ENCODE measurements at places on chromosomes 3 and 15.

- DNase-seq = peak; percentile 22
Observed at GRCh38 chr15:51368751-51369450, 27.4 kb downstream of the GLDN start.

DNA sequence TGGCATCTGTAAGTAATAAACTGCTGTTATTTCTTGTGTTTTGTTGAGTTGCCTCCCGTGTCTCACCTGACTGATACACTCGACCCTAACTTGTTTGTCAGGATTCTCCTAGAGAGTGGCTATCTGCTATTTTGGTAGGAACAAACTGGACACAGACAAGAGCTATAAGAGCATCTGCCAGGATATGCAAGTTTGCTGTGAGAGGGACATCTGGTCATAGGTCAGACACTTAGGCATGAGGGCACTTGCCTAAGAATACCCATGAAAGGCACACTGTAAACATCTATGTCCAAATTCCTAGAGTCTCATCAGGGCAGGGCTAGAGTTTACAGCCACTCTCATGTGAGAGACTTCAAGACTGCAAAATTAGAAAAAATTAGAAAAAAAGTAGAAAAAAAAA is 32.5 kb downstream of the NEDD4 start:
- DNase-seq = no peak

DNA sequence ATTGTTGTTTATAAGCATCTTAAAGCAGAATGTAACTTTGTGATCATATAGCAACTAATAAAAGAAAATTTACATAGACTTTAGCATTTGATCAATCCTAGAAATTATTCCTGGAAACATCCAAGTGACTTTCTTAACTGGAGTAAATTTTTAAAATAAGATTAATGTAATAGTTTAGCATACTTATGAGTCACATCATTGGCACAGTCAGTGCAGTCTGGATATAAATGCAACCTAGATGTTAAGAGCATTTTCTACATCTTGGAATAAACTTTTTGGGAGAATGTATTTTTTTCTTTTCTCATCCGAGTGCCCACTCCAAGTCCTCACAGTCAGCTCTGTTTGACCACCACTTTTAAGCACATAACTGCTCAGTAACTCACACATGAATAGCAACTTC is 324.6 kb upstream of the PLSCR5 start:
- peak; percentile 9 for DNase-seq

DNA sequence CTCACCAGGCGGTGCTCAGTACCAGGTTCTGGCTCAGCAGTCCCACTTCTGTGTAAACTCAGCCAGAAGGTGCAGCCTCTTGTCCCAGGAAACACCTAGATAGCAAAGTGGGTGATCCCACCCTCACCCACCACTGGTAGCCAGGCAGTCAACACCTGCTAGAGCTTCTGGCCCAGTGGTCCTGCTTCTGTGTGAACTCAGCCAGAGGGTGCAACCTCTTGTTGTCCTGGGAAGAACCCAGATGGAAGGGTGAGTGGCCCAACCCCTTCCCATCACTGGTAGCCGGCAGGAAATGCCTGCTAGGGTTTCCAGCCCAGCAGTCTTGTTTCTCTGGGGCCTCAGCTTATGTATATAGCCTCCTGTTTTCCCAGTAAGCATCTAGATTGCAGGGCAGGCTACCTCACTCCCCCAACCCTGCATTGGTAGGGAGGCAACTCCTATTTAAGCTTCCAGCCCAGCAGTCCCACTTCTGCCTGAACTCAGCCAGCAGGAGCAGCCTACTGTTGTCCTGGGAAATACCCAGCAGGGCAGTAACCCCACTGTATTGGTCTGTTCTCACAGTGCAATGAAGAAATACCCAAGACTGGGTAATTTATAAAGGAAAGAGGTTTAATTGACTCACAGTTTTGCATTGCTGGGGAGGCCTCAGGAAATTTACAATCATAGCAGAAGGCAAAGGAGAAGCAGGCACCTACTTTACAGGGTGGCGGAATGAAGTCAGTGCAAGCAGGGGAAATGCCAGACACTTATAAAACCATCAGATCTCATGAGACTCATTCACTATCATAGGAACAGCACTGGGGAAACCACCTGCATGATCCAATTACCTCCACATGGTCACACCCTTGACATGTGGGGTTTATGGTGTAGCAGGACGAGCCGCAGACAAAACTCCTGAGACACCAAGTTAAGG is 110.6 kb downstream of the DTWD1 start:
- DNase-seq = no peak

DNA sequence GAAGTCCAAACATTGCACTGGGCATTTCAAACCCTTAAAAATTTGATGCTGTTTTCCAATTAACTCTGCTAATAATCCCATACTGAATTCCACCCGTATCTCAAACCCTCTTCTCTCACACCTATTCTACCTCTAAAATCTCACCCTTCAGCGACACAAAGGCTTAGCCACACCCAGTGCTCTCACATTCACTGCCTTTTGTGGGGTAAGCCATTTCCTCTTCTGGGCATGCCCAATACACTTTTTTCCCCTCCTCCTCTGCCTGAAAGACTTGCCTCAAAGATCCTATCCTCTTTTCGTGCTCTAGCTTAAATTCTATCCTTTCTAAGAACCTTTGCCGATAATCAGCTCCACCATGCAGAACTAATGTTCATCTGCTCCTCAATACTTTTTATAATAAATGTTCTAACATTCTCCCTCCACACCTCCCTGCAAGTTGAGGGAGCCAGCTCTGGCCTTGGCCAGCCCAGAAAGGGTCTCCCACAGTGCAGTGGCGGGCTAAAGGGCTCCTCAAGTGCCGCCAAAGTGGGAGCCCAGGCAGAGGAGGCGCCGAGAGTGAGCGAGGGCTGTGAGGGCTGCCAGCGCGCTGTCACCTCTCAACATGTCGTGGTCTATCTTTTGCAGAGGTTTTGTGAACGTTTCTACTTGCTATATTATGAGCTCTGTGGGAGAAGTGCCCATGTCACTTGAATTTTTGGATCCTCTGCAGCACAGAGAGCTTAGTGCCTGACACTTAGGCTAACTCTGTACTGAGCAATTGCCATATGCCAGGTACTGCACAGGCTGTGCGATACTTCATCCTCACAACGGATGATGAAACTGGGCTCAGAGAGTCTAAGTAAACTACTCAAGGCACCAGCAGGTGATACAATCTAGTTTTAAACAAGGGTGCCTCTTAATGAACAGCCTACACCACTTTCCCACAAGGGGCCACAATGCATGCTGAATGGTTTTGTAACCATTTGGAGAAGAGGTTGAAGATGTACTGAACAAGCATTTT is 53.6 kb upstream of the BCL6 start:
- DNase-seq = no peak

DNA sequence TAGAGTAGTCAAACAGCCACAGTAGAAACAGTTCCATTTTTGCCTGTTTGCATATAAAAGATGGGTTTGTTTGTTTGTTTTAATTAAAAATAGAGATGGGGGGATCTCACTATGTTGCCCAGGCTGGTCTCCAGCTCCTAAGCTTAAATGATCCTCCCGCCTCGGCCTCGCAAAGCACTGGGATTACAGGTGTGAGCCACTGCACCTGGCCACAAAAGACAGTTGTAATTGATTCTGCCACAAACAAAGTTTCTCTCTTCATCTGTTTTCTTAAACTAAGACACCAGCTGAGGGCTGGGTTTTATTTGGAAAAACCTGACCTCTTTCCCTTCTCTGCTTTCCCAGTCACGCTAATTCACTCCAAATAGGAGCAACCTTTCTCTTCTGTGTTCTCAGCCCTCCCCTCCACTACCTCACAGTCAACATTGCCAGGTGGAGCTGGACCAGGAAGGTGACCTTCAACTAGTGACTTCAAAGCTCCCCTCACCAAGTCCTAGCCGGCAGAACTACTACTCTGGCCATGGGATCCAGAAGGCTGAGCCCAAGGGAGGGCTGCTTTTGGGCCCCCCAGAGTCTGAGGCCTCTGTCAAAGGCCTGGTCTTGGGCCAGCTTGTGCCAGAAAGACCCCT is 1.5 kb upstream of the IDH2 start:
- no peak for DNase-seq

- no peak for DNase-seq
Observed at GRCh38 chr15:54599386-54599785, 597.4 kb downstream of the RSL24D1 start.

DNA sequence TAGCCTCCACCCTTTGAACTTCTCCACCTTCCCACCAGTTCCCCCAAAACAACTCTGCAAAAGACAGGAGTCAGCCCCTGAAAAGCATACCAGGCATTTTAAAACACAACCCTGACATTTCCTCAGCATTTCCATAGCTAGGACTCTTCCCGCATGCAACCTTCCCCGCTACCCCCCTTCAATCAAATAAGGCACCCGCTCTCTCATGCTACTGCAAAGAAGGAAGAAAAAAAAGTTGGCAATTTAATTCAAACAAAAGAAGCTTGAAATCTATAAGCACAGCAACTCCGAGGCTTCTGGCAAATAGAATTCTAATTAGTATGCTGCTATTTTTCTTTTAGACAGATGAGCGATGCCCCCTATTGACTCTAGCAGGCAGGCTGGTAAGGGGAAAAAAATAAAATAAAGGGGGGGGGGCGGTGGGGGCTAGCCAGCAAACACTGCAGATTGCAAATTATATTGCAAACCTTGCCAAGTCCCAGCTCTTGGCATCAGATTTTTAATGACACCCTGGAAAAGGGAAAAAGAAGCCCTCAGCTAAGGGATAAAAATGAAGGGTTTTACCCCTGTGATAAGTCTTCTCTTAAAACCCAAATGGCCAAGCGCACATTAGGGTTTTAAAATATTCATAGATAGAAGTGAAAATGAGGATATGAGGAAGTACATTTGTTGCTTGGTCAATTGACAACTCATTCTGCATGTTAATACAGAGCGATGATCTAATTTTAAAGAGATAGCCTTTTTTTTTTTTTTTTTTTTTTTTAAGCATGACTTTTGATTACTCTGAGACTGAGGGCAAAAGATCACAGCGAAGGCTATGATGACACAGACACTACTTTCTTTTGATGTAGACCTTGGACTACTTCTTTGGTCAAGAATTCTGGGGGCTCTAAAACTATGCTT is 255.2 kb downstream of the NR2F2 start:
- peak; percentile 6 for DNase-seq

DNA sequence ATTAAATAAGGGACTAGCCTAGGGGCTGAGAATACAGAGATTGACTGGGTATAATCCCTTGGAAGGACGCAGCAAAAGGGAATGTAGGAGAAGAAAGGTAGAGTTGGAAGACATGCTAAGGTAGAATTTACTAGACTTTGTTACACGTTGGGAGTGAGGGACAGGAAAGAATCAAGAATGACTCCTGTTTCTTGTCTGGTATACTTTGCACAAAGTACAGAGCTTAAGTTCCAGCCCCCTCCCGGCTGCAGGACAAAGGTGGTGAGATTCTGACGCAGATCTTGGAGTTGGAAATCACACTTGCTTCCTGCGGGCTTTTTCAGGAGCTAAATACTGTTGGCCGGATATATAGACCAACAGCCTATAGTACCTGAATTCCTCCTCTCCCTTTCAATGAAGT is 895 bp downstream of the HYKK start:
- DNase-seq = no peak

DNA sequence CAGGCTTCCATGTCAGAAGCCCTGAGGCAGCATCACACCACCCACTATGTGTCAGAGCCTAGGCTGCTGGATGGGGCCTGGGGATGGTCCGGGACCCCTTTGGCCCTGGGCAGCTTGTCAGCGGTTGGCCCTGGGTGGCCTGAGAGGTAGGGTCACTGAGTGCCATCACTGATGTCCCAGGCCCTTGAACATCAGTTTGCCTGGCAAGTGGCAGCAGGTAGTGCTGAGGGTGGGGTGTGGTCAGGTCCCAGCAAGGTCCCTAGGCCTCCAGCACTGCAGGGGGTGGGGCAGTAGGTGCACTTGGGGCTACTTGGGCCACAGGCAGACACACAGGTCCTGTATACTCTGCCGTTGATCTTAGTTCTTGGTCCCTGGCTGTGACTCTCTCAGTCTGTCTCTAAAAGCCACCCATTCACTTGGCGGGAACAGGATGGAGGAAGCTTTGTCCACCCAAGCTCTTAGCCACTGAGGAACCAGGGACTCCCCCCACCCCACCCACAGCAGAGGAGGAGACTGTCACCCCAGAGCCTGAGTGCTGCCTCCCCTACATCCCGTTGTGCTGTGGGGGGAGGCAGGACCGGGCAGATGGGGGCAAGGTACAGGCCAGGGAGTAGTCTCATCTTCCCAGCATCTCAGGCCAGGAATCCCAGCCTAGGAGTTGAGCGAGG is 5.8 kb downstream of the GNAI2 start:
- DNase-seq = no peak

DNA sequence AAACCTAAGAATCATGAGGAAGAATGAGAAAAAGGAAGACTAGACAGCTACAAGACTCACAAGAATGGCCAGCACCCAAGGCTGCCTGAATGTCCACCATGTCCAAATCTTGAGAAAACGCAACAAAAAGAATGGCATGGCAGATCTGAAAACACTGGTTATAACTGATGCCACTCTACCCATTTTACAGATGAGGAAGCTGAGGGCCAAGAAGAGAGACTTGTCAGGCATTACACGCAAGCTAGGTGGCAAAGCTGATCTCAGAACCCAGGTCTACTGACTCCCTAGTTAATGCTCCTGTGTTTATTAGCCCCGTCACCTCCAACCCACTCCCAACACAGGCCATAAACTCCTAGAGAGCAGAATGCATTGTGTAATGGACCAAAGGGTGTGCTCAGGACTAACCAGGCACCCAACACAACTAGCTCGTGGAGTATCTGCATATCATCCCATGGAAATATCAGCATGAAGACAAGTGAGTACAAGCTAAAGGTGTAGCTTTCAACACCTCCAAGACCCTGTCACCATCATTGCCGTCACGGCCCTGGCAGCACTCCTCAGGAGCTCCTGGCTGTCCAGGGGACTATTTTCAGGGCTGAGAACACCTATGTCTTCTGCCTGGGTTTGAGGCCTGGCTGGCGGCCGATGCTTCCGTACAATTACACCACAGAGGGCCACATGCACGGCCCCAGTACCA is 111.7 kb downstream of the XXYLT1 start:
- DNase-seq = no peak

GRCh38 chr15:99486371-99487336 is 79.1 kb upstream of the MEF2A start:
- peak; percentile 94 for DNase-seq

- DNase-seq = no peak
Observed at GRCh38 chr3:13332740-13333139, 87.4 kb downstream of the NUP210 start.

GRCh38 chr3:45800611-45801010 is 4.3 kb upstream of the SLC6A20 start:
- no peak for DNase-seq

DNA sequence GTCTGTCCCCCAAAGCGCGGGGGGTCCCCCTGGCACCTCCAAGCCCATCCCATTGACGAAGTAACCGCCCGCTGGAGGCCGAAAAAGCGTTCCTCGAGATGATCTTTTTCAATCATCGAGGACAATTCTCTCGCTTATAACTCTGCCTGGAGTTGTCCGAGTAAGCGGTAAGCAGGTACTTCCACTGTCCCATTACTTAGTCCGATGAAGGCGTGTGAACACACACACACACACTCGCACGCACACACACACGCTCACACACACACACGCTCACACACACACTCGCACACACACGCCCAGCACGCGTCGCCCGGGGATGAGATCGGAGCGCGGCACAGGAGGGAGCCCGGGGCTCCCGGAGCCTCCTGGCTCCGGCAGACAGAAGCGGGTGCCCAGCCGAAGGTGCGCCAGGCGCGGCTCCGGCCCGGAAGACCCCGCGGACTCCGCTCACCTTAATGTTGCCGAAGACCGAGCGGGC is 430 bp downstream of the SLCO2A1 start:
- DNase-seq = peak; percentile 46

Measured in fibroblast of skin of scalp (primary cell).